ENCODE measurements at places on chromosomes 12 and 14.

GRCh38 chr12:84702001-84702400 is 210.6 kb downstream of the SLC6A15 start:
- DNase-seq = no peak

DNA sequence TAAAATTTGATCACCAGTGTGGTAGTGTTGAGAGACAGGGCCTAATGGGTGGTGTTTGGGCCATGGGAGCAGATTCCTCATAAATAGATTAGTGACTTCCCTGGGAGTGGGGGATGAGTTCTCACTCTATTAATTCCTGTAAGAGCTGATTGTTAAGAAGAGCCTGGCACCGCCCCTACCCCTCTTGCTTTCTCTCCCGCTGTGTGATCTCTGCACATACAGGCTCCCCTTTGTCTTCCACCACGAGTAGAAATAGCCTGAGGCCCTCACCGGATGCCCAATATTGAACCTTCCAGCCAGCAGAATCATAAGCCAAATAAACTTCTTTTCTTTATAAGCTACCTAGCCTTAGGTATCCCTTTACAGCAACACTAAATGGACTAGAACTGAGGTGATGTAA is 31.9 kb upstream of the CAND1 start:
- no peak for DNase-seq

GRCh38 chr12:107336695-107337094 is 243.3 kb upstream of the CRY1 start:
- DNase-seq = no peak

- no peak for DNase-seq
Measured at GRCh38 chr12:8948701-8949341, 624 bp downstream of the M6PR start.

DNA sequence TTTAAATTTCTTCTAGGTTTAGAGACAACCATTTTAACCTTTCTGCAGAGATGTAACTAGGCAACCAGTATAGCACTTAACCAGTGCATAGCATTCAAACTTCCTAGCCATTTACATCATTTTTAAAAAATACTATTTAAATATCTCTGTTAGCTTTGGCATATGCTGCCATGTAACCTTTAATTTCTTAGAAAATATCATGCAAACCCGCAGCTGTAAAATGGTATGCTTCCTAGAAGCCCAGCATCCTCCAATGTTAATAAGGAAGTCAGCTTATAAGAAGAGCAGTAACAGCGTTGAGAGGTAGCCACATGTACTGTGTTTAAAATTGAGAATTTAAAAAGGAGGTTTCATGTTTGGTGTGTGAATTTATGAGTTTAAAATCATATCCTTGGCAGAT is 22.8 kb downstream of the GNG2 start:
- no peak for DNase-seq

- DNase-seq = no peak
Measured at GRCh38 chr12:130227641-130228040, 65.4 kb downstream of the FZD10 start.

- no peak for DNase-seq
Measured at GRCh38 chr12:62466018-62466593, 520 bp upstream of the MON2 start.

- no peak for DNase-seq
Measured at GRCh38 chr12:130438711-130439110, 101.0 kb downstream of the PIWIL1 start.

- DNase-seq = no peak
Measured at GRCh38 chr12:54427106-54427505, 8.0 kb upstream of the ITGA5 start.

DNA sequence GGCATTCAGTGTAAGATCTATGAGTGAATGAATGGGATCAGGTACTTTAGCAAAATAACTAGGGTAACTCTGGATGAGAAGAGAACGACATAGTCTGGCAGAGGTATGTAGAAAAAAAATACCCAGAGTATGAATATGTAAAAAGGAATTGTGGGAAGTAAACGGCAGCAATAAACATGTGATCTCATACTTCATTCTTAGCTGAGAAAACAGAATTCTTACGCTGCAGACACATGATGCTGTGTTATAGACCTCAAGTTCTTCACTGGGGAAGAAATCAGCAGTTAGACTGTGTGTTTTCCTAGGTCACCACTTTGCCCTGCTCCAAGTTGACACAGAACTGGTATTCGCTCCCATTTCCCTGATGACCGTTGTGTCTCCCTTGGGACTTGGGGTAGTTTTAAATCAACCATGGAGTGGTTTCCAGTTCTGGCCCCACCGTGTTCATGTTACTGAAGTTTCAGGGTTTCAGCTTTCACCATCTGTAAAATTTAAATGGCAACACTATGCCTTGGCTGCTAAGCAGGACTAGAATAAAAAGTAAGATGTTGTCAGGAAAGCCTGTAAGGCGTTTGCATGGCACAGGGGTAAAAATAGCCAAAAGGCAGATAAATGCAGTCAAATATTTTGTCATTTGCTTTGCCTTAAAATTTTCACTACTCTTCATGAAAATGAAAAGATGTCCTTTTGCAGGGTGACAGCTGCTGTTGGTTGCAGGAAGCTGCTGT is 223.7 kb downstream of the PELI2 start:
- no peak for DNase-seq

DNA sequence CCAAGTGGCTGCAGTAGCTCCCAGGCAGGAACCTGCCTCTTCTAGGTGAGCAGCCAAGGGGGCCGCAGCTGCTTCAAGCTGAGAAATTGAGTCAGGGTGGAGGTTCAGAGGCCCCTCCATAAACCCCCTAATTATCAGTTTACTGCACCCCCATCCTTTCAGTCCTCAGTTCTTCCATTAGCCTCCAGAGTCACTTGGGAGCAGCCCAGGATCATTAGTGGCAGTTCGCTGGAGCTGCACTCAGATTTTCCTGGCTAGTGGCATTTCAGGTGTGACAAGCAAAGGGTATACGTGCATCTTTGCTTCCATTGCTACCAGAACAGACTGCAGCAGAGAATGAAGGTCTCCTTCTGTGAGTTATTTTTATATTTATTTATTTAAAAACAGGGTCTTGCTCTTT is 358.7 kb downstream of the FUT8 start:
- DNase-seq = no peak

GRCh38 chr12:58818546-58818945 is 101.8 kb downstream of the LRIG3 start:
- DNase-seq = no peak

- no peak for DNase-seq
Measured at GRCh38 chr12:94100211-94100627, 48.2 kb upstream of the PLXNC1 start.

DNA sequence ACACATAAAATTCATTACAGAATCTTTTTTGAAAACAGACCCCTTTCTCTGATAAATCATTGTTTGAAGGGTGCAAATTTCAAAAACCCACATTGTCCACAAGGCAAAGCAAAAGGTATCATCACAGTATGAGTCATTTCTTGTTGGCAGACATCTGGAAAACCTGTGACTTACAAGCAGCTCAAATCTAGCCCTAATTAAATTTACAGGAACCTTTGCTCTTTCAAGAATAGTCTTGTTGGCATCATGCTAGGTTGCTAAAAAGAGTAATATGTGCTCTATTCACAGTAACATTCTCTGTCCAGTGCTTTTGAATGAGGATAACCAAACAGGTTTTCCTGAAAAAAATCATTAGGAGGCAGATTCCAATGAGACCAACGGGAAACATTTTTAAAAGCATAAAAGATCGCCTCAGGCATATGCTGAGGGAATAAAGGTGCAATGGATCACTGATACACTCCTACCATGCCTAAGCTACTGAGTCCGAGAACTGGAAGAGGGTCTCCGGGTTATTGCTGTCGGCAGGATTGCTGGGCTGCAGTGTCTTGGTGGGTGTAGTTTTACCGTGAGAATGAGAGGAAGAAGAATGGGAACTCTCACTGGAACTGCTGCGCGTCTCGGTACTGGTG is 55.5 kb upstream of the TTC7B start:
- DNase-seq = no peak

- no peak for DNase-seq
Measured at GRCh38 chr12:61717986-61718385, 542.2 kb upstream of the USP15 start.

GRCh38 chr14:59534361-59534987 is 42.1 kb downstream of the CCDC175 start:
- DNase-seq = no peak

DNA sequence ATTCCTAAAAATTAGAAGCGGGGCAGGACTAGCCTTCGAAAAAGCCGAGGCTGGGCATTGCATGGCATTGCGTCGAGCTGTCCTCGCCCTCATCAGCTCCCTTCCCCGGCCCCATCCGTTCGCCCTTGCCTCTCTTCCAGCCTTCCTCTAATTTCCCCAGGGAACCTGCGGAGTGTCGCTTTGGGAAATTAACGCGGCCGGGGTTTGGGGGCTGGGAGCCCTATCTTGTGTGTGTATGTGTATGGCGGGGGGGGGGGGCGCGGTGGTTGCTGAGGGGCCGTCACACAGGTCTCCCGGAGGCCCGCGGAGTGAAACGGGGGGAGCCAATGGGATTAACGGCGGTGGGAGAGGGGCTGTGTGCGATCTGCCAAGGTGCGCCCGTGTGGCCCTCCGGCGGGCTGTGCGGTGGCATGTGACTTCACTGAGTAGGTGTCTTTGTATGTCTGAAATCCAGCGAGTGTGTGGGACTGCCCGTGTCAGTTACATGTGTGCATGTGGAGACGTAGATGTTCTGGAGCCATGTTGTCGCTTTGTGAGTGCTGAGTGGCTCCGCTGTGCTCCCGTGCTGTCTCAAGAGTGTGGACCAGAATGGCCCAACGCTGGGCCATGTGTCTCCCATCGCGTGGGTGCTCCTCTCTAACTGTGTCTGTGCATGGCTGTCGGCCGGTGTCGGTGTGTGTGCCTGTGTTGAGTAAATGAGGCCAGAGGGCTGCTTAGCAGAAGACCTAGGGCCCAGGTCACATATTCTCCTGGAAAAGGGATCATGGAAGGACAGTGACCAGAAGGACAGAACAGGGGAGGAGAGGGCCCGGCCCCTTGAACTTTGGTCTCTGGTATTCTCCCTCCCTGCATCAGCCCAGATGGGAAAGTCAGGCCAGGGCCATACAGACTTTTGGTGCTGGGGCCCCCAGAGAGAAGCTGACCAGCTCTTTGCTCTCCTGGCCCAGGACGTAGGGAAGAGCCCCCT is 1.5 kb downstream of the PTMS start:
- DNase-seq = no peak

GRCh38 chr12:6264402-6265037 is 46.0 kb upstream of the PLEKHG6 start:
- DNase-seq = no peak

DNA sequence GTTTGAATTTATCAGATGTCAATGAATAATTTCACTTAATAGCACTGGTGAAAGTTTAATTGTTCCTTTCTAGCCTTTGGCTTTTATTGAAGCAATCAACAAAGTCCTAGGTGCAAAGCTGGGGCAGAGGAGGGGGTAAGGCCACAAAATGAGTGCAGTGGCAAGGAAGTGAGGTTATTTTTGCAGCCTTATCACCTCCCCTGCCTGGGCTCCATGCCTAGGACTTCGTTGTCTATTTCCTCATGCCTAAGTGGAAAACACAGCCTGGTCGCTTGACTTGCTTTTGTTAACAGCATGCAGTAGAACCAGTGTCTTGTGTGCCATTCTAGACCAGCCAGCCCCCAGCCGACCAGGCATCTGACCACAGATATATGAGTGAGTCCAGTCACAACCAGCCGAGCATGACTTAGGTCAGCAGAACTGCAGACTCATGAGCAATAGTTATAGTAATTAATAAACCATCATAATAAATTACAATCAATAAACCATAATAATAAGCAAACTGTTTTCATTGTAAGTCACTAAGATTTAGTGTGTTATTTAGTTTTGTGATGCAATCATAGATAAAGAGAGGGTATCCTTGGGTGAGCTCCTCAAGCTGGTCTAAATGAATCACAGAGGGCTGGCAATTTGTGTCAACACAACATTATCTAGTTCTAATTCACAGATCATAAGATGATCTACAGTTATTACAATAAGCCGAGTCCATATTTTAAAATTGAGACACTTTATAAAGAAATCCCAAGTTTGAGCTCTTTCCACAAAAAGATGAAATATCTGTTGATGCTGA is 156.8 kb downstream of the GLT1D1 start:
- no peak for DNase-seq

GRCh38 chr12:93059925-93060665 is 131.0 kb upstream of the EEA1 start:
- DNase-seq = no peak

- no peak for DNase-seq
Measured at GRCh38 chr14:74249433-74250375, 10.5 kb downstream of the VSX2 start.

GRCh38 chr14:95361373-95362137 is 41.8 kb upstream of the CLMN start:
- no peak for DNase-seq

DNA sequence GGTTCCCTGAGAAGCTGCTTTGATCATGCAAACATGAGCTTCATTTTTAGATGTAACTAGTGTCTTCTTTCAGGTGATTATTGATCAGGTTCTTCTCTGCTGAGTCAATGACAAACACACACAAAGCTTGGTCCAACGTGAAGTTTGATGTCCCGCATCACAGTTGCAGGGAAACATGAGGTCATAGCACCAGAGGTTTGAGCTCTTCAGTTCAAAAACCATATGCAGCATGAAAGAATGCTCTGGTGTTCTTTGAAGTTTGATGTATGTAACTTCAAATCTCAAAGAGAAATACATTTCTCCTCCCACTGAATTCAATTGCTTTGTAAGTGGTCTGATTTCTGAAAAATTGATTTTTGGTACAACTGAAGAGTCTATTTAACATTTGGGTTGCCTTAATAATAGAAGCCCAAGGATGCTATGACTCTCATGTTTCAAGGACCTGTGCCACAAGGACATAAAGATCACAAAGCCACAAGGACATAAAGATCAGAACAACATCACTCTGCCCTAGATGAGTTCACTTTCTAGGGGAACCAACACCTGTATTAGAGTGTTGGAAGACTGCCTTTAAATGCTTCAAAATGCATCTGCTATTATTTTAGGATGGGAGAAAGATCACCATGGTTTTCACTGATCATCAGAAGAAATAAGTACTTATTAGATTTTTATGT is 31.1 kb upstream of the AMIGO2 start:
- DNase-seq = no peak

- DNase-seq = no peak
Measured at GRCh38 chr12:117533687-117534086, 172.3 kb upstream of the NOS1 start.

DNA sequence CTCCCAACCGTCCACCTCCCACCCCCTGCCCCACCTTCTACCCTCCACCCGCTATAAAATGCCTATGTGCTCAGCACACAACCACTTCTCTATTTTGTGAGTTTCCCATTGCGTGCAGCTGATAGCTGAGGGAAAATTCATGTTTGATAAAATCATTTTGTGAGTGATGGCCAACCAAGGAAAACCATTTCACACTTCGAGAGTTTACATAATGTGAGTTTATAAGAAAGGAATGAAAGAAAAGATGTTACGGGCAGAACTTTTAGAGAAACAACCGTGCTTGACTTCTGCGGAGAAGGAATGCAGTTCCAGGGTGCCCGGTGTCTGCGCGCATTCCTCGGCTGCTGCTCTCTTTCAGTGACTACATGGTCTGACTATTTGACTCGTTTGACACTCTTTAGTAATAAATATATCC is 140.9 kb downstream of the EFCAB11 start:
- no peak for DNase-seq

DNA sequence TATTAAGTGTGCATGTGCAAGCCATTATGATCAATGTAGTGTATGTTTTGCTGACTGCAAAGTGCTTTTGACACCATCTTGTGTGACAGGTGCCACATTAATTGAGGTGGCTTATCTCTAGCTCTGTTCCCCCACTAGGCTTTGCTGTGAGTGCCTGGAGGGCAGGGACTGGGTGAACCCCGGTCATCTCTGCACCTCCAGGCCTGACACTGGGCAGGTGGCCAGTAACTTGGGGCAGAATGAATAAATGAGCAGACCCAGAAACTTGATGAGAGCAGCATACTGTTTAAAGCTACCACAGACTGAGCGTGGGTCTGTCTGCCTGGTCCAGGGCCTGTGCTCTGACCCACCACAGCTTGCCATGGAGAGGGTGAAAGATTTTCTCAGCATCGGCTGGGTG is 151.6 kb downstream of the CALM1 start:
- DNase-seq = no peak

All from CD4-positive, alpha-beta T cell (primary cell).